NCI-H1048 (cell line): ENCODE measurements at places on chromosomes 4 and X.

GRCh38 chrX:143429811-143430210, 87.5 kb downstream of the SPANXN3 start:
- no peak for DNase-seq

- no peak for DNase-seq
Measured at GRCh38 chrX:104522386-104522785, 43.6 kb upstream of the IL1RAPL2 start.

- no peak for DNase-seq
Measured at GRCh38 chr4:184807797-184808712, 17.7 kb downstream of the ACSL1 start.

DNA sequence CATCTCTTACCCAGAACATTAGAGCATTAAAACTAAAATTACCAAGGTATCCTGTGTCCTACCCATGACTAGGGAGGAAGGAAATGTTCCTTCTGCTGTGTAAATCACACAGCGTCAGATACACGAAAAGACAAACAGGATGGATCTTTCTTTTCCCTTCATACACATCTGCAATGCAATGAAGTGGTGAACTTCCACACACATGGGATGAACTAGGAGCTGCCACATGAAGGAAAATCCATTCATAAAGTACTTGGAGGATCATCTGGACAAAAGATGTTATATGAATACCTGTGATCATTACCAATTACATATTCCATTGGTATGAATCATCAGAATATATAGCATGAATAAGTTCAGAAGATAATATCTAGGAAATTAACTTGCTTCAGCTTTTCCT, 46.2 kb downstream of the LDB2 start:
- no peak for DNase-seq

DNA sequence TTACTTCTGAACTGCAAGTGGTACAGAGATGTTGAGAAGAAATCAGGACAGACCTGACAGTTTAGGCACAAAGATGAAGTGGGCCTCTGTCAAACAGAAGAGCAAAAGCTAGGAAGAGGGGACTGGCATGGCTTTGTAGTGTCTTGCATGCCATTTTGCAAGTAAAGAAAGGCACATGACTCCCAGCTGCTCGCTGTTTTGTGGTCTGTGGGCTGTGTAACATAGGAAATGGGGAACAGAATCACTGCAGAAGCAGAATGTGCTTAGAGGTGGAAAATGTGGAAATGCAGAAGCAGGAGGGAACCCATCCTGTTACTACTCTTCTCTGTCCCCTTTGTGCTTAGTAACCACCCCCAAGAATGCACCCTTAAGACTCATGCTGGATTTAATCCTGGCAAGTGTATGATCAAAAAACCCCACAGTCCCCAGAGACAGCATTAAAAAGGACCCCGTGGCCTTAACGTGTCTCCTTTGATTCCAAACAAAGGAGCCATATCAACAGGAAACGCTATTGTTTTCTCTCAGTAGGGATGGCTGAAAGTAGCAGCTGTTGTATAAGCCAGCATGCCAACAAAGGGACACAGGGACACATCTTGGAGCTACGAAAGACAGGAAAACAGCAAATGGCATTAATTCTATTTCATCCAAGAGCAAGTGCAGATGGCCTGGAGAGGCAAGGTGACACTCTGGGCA, 177.6 kb upstream of the GLRA2 start:
- DNase-seq = no peak
